Endothelial cell (in vitro differentiated cells): ENCODE measurements at places on chromosomes 1 and 21.

GRCh38 chr1:230891413-230891812, 23.1 kb upstream of the C1orf198 start:
- DNase-seq: no peak

GRCh38 chr1:210516092-210516656, 187.5 kb downstream of the HHAT start:
- no peak for DNase-seq

DNA sequence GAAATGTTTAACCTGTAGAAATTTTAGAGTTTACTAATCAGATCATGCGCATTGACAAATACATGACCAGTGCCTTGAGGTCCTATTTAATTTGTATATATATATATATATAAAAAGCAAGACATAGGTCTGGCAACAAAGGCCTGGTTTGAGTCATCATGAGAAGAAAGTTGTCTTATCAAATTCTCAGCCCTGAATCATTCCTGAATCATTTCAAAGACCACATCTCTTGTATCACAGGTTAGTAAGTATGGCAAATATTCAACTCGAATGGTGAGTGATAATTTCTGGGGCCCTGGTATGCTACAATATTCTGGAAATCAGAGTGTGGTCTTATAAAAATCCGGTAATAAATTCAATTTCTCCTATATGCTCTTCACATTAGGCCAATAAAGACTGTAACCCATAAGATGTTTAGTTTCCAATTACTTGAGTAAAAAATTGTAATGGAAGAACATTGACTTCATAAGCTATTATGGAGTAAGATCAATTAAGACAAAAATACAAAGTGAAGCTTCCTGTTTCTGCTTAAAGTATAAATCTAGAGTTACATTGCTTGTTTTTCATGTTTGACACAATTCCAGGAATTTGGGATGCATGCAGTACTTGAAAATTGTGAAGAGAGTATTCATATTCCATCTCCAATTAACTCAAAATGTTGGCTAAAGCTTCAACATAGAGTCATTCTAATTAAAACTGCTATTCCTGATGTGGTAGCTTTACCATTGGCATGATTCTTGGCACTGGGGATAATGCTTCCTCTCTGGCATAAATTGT, 309.4 kb downstream of the BRINP3 start:
- no peak for DNase-seq

DNA sequence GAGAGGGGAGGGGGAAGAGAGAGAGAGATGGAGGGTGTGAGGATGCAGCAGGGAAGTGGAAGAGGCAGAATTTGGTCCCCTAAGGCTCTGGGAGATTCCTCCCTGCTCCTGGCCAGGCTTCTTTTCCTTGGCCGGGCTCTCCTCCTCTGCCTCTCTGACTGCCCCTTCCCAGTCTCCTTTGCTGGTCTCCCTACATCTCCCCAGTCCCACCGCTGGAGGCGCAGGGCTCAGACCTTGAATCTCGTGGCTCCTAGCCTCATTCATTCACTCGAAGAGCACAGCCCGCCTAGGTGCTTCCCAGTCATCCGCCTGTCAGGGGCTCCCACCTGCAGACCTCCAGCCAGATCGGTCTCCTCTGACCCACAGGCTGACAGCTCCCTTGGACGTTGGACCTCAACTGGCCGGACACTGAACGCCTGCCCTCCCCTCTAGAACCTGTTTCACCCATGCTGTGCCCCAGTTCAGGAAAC, 76.5 kb downstream of the VWA5B1 start:
- DNase-seq: peak; percentile 69

DNA sequence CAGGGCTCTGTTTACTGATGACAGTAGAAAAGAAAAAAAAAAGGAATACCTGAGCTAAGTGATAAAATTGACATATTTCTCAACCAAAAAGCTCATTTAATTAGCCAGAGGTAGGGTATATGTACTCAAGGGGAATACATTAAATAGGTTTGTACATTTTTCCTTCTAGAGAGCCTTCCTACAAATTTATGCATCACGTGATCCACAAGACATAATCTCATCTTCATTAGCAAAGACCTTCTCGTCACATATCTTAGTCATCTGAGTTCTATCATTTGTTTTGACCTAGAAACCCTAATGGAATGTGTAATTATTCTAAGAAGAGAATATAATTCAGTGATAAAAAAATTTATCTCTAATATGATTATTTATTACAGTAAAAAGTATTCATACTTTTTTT, 30.7 kb upstream of the CFHR4 start:
- no peak for DNase-seq

DNA sequence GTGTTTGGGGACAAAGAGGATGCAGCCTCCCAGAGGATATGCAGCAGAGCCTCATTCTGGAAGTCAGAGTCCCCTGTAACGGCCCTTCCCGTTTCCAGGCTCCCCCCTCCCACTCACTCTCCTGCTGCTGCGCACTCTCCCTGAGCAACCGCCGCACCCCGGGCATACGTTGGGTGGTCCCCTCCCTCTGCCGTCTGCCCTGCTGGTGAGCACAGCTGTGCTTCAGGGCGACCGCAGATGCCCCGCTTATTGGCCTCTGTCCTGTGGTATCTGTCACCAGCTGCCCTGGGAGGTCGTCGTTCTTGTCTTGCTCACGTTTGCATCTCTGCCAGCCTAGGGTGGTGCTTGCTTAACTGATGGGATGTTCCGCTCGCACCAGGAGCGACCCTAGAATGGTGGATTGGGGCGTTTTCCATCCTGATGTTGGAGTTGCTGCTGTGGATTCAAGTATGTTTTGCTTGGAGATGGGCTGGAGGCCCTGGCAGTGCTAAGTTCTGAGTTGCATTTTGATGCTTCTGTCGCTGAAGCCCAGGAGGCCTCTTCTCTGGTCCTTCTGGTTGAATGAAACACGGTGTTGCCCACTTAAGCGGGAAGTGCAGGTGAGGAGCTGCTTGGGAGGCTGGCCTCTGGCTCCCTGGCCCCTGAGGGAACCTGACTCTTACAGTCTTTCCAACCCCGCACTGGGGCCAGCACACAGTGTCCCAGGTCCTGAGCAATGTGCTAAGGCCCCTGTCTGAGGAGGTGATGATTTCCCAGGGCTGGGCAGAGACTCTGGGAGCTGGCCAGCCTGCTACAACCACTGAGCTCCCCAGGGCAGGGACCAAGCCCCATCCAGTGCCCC, 3.2 kb downstream of the TMEM201 start:
- no peak for DNase-seq

DNA sequence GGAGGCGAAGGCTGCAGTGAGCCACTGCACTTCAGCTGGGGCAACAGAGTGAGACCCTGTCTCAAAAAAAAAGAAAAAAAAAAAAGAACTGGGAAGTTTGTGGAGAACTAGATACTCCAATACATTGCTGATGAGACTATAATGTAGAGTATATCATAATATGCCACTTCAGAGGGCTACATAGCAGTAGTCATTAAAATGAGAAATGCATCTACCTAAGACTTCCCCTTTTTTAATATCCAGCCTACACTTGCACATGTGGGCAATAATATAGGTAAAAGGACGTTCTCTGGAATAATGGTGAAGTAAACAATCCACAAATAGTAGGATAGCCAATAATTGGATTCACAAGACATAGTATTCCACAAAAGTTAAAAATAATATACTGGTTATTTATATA, 311.0 kb downstream of the HLX start:
- DNase-seq: no peak

- DNase-seq: no peak
These were observed 21.1 kb downstream of the FYB2 start for GRCh38 chr1:56798053-56798471.
